ENCODE measurements at places on chromosomes 1 and 21.

DNA sequence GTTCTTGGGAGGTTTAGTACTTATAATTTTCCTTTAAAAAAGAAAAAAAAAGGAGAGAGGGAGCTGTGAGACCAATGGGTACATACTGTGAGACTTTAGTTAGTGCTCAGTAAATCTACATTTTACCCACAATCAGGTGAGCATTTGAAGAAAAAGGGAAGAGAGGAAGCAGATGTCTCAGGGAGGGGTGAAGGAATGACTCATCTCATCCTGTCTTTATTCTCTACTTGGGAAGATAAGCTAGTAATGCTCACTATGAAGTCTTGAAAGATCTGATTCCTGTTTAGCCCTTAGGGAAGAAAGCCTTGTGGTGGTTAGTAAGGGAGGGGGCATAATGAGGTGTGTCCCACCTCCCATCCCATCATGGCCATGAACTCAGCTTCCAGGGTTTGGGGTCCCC is 112.6 kb downstream of the PLD5 start:
- DNase-seq, result no peak

- no peak for DNase-seq
These were observed 2.5 kb downstream of the COL6A2 start for GRCh38 chr21:46100426-46100825.

DNA sequence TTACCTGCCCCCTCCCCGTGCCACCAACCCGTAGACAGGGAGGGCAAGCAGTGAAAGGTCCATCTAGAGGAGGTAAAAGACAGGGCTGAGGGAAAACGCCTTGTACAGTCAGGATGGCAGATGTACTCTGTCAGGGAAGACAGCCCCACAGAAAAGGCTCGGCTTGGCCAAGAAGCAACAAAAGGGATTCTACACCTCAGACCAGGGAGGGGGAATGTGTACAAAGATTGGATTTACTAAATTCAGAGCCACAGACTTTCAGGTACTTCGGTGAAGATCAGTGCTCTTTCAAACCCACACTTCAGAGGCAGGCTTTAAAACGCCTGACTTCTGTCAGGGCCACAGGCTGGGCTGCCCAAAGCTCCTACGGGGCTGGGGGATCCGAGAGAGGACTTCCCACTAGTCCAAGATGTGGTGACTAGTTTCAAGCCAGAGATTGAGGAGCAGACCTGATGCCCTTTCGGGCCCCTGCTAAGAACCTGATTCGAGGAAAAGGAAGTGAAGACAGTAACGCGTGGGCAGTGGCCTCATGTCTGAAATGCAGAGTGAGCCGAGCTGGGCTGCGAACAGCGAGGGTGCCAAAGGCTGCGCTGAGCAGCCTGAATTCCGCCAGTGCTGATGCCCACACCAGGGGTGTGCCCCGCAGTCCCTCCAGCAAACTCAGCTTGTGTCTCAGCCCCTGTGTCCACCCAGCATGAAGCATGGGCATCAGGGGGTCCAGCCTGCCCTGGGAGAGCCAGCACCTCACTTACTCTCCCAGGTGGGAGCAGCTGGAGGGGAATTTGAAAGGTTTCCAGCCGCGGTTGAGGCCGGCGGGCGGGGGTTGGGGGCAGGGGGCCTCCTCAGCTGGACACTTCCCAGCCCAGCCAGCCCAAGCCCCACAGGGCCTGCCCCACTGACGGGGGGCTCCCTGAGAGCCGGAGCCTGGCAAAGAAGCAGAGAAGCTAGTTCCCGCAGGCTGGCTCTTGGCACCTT is 36.2 kb downstream of the KIAA1614 start:
- DNase-seq, result no peak

GRCh38 chr1:229252228-229252984 is 18.5 kb upstream of the RAB4A start:
- no peak for DNase-seq

DNA sequence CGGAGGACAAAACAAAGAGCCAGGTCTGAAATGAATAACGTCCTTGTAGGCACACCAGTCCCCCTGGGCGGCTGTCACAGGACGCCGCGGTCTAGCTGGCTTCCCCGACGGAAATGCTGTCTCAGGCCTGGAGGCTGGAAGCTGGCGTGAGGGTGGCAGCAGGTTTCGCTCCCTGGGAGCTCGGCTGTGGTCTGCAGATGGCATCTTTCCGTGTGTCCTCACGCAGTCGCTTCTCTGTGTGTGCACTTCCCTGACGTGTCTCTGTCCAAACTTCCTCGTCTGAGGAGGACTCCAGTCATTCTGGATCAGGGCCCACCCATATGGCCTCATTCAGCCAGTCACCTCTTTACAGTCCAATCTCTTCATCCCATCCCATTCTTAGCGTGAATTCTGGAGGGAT is 14.2 kb downstream of the TNFRSF14 start:
- no peak for DNase-seq

DNA sequence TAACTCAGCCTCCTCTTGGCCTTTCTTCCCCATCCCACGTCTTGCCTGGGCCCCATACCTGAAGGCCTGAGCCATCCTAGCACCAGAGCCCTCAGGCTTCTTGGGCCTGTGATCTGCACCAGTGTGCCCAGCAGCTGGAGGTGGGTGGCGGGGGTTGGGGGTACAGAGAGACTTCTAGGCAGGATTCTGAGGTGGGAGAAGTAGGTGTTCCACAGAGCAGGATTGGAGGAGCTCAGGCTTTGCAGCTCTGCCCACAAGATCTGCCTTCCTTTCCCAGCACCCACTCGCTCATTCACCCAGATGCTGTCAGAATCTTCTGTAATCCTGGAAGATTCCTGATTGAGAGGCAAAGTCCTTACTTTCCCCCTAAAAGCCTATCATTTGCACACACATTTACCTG is 10.0 kb upstream of the GJB5 start:
- no peak for DNase-seq

GRCh38 chr1:24136956-24137539 is 5.9 kb downstream of the IL22RA1 start:
- DNase-seq, result no peak

- DNase-seq, result no peak
These were observed 42.0 kb upstream of the LDLRAP1 start for GRCh38 chr1:25501235-25502058.

- no peak for DNase-seq
These were observed 246.3 kb upstream of the RAB4A start for GRCh38 chr1:229024528-229025130.

- no peak for DNase-seq
These were observed 1395.5 kb downstream of the PLA2G4A start for GRCh38 chr1:188224263-188224662.

DNA sequence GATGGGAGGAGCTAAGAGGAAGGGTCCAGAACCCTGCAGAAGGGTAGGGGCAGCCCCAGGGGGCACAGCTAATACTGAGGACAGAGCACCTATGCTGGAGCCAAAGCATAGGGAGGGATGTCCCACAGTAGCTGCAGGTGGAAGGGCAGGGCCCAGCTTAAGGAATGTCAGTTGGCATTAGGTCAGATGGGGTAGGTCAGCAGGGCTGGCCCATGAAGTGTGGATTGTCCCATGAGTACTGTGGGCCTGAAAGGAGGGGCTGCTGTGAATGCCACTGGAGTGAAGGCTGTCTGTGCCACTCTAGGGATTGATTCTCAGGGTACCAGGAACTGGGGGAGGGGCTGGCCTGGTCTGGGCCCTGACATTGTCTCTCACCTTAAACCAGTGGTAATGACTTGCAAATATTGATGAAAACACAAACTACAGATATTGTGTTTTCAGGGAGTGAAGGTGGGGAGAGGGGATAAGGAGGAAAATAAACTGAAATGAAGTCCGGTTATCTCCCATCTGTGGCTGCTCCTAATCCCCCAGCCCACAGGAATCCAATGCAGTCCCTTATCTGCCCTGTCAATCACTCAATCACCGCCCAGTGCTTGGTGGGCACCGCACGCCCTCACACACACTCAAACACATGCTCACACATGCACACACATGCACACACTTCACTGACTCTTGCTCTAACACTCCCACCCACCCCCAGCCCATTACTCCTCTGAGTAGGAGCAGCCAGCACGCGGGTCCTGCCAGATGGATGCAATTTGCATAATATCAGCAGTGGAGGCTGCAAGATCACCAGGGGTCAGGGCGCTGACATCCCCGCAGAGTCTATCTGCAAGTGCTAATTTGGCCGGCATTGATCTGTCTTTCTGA is 27.8 kb downstream of the DMAP1 start:
- no peak for DNase-seq

DNA sequence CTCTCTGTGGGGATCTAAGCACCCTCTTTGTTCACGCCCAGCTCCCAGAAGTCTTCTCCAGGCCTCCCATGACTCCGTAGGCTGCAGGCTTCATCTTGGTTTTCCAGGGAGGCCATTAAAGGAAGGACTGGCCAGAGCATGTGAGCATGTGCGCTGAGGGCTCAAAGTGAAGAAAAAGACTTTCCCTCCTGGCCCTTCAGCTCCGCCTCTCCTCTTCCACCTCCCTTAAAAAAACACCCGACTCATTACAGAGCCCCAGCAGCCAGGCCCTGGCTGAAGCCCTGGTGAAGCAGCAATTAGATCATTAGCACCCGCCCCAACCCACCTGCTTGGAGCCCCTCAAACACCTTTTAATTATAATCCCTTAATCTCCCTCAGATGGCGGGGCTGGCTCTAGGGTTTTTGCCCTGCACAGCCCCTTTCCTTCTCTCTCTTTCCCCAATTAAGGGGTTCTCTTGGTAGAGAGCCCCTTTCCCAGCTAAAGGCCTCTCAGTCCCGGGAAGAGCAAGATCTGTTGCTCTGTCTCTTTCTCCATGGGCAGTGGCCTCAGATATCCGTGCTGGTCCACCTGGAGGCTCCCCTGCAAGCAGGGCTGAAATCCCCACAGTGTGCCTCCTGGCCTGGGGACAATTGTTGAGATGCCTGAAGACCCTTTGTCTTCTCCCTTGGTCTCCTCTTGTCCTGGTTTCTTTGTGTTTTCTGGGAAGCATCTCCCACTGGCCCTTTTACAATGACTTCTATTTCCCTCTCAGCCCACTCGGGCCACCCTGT is 30.5 kb downstream of the RHBG start:
- no peak for DNase-seq

DNA sequence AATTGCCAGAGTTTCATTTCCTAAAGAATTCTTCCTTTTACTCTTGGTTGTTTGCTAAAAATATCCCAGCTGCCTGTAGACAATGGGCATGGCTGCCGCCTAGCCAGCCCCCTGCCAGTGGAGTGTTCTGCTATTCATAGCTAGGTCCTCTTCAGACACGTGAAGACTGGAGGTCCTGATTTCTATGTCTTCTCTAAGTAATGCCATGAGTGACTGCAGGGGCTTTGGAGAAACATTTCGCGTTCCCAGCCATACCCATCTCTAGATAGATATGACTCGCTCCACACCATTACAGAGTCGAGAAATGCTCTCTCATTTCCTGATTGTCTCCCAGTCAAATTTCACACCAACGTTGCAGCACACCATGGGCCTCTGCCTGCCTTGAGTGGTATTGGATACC is 99.5 kb upstream of the BACE2 start:
- no peak for DNase-seq

Data from NCI-H748 treated with DMSO at 0.1 percent for 48 hours (cell line).